ENCODE measurements at places on chromosomes 13 and 19.

GRCh38 chr13:111341886-111342285 lies 21.4 kb downstream of the TEX29 start:
- DNase-seq, result no peak

GRCh38 chr13:19838865-19839275 lies 24.6 kb downstream of the ZMYM5 start:
- DNase-seq, result no peak

DNA sequence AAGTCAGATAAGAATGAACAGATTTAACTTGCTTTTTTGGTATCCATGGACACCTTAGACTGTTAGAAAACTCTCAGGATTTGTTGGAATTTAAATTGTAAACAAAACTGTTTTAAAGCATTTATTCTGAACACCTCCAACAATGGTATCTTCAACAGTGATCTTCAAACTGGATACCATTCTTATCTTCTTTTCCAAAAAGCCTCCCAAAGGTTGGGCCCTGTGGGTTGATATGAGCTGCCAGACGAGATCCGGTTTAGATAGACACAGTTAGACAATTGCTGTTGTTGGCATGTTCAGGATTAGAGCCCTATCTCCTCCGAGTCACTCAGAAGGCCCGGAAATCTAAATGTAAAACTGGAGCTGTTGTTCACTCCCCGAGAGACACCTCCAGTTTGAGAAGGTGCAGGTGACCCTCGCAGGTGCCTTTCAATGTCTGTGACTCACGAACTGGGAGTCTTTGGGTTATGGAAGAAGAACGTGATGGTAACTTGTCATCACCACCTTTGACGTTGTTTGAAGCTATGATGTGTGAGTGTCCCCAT lies 143.6 kb upstream of the RNF113B start:
- DNase-seq, result no peak

- DNase-seq, result no peak
These were observed 6.0 kb downstream of the GPI start for GRCh38 chr19:34370983-34371382.

- no peak for DNase-seq
These were observed 442 bp downstream of the ZNF420 start for GRCh38 chr19:37078717-37079032.

DNA sequence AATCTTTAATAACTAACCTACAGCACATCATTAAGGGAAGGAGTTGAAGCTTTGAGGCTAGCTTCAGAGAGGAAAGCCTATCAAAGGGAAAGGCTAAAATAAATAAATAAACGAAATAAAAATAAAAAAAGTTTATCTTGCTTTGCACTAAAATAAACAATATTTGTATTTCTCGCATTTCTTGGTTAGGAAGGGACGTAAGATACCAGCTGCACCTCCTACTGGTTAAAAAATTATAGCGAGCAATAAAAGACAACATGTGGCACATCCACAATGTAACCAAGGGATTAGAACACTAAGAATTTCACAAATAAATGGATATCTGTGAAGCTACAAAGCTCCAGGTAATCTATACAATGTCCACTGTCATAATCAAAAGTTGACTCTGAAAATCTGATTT lies 194.5 kb downstream of the DACH1 start:
- no peak for DNase-seq

DNA sequence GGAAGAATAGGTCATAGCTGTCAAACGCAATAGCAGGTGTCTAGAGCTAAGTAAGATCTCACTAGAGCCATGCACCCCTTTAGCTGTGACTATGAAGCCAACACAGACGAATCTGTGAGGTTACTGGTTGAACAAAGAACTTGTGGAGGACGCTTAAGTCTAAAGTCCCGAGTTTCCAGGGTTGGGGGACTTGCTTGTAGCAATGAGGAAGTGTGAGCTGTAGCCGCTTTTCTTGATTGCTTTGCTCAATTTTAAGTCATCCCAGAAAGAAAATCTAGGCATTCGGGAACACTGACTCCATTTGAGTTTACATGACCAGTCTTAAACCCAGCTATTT lies 1.6 kb downstream of the GPC5 start:
- DNase-seq, result peak; percentile 26

DNA sequence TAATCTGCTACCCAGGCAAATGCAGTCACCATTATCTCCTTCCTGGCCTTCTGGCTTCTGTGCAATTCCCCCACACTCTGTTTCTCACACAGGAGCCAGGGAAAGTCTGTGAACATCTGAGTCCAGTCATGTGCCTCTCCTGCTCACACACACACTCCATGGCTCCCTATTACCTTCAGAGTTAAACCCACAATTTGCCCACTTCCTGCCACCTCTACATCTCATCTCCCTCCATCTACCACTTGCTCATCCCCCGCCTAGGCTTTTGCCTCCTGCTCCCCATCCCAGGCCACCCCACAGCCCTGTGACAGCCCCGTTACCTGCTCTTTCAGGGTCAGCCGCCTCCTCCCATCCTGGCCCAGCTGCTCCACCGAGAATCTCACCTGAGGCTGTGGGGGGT lies 13.5 kb downstream of the IL12RB1 start:
- no peak for DNase-seq

GRCh38 chr13:101211261-101211660 lies 205.0 kb downstream of the NALCN start:
- DNase-seq, result no peak

DNA sequence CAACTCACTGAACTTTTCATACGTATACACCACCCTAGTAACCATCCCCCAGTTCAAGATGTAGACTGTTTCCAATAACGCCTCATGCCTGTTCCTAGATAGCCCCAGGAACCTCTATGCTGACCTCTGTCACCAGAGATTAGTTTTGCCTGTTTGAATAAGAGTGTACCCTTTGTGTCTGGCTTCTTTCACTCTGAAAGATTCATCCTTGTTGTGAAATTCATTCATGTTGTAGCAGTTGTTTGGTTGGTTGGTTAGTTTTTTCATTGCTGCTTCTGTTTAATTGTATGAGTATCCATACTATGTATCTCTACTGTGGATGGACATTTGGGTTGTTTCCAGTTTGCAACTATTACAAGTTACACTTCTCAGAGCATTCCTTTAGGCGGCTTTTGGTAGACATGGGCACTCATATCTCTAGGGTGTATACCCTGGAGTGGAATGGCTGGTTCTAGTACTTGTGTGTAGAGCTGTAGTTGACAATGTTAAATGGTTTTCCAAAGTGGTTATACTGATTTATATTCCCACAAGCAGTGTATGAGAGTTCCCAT lies 1.6 kb downstream of the RNASEH2B start:
- peak; percentile 71 for DNase-seq

DNA sequence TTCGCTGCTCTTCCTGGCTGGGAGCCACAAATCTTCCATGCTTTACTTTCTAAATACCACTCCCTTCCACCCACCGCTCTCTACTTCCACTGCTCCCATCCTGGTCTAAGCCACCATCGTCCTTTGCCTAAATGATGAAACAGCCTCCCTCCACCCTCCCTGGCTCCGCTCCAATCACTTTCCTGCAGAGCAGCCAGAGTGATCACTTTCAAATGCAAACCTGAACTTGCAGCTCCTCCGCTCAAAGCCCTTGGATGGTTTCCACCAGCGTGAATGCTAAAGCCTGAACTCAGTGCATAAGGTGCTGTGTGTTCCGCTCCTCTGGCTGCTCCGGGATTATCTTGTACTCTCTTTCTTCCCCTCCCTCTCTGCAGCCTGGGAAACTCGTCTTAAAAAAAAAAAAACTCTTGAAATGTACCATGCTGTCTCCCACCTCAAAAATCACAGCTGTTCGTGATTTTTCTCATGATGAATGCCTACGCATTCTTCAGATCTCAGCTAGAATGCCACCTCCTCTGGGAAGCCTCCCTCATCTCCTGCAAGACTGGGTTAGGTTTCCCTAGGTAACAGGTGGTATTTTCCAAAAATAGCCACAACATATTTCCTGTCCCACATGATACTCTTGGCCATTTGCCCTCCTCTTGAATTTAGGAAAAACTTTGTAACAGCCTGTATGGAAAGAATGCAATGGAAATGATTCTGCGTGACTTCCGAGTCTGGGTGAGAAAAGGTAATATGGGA lies 3.7 kb upstream of the SIN3B start:
- DNase-seq, result peak; percentile 11

DNA sequence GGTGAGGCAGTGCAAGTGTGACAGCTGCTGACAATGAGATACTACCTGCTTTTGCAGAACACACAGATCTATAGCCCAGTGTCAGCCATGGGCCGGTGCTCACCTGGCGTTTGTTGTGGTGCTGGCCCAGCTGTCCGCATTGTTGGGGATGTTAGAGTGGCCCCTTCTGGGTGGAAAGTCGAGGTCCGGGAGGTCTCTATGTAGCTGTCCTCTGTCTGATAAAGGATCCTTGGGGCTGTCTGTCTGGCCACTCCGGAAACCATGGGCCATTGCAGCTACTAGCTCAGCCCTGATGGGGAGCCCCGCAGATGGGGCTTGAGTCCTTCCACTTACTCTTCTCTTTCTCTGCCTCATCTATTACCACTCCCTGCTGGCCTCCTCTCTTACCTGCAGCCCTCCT lies 181.5 kb upstream of the TSHZ3 start:
- DNase-seq, result no peak

- no peak for DNase-seq
These were observed 9.6 kb upstream of the GARRE1 start for GRCh38 chr19:34244611-34245299.

DNA sequence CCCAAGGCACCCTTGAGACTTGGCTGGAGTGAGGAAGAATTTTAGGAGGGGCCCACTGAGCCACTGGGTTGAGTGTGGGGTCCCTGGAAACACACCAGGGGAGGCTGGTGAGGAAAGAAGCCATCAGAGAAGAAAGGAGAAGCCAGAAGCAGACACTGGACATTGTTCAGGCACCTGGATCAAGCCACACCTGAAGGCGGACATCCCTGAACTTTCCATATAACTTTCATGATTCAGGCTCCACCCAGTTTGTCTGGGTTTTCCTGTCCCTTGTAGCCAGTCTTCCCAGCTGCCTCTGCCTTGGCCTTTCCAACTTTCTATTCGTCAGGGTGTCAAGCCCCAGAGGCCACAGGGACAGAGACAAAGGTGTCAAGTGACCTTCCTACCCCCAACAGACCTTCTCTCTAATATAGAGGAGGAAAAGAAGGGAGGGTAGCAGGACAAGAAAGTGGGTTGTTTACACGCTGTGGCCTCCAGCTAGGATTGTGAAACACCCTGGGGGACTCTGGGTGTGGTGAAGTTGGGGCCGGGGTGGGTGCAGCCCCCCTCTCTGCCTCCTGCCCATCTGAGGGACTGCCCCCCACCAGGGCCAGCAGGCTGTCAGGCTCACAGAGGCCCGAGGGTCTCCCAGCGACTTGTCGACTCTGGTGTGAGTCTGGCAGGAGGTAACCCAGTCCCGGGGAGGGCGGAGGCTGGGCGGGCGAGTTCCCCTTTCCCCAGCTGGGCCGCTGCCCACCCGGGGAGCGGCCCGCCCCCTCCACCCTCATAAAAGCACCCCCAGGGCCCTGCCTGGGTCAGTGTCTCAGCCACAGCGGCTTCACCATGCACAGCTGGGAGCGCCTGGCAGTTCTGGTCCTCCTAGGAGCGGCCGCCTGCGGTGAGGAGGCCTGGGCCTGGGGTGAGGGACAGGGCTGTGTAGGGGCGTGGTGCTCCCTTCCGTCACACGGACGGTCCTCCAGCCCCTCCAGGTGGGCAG lies at the start of gene CFD:
CFD (plus strand) TSS at position 797 of the 976 bp plus-strand sequence; CDS start at position 823, 26 bp downstream.
- DNase-seq, result no peak

DNA sequence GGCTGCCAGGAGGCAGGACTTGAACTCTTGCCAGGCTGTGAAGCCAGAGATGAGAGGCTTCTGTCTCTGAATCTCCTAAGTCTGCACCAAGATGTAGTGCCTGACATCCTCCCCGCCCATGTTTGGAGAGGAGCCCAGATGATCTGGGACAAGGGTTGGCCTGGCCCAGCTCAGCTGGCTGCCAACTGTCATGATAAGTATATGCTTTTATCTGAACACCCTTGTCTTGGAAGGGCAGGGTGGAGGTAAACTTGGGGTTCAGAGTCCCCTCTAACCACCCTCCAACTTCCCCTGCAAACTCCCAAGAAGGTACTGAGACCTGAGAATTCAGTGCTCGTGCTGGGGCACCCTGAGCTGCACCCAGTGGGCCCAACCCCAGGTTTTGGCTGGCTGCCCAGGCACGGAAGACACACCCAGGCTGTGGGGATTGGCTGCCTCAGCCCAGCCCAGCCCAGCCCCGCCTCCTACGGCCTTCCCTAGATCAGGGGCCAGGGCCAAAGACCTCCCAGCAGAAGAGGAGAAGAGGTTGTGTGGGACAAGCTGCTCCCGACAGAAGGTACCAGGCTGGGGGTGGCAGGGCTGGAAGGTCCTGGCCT lies at the start of gene CYP4F12:
CYP4F12 (plus strand) TSS at position 508 of the 596 bp plus-strand sequence. CDS start 443 bp downstream, outside the sequence.
- no peak for DNase-seq

- DNase-seq, result no peak
These were observed 43.2 kb downstream of the ABCC4 start for GRCh38 chr13:95258098-95258497.

DNA sequence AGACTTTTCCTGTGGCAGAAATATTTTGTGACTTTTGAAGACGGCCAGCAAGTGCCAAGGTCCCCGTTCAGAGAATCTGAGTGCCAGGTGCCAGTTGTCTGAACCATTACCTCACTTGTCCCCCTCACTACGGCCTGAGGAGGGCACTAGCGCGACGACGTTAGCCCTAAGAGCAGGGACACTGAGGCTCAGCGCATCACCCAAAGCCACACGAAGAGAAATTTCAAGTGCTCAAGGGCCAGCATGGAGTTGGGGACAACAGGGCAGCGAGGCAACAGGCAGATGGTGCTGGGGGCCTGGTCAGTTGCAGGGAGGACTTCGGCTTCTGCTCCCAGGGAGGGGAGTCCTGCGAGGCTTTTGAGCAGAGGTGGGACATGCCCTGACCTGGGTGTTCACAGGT lies 9.5 kb upstream of the TYK2 start:
- DNase-seq, result no peak

GRCh38 chr19:43406297-43406696 lies 8.4 kb upstream of the TEX101 start:
- DNase-seq, result peak; percentile 8

DNA sequence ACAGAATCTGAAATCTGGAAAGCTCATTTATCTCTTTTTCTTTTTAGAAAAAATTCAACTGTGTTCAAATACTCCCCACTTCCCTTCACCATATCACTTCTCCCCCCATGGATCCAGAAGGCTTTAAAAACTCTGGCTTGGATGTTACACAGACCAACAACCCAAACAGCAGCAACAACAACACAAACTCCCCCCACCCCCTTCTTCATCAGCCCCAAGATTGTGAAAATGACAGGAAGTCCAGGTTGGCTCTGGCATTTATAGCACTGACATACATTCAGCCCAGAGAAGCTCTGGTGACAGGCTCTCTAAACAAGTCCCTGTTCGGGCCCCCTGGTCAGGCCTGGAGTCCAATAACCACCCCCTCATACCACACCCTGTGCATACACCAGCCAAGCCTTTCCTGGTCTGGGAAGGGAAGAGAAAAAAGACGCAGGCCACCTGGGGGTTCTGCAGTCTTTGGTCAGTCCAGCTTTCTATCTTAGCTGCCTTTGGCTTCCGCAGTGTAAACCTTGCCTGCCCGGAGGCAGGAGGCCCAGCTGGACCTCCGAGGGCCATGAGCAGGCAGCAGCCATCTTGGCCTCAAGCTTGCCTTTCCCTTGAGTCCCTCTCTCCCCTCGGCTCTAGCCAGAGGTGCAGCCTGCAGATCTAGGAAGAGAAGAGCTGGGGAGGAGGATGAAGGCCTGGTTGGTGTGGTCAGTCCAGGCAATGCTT lies 6.8 kb downstream of the CDX2 start:
- DNase-seq, result peak; percentile 46

- no peak for DNase-seq
These were observed 327.5 kb upstream of the SPRY2 start for GRCh38 chr13:80668452-80668851.

Measured in retina (tissue), 1 donor.